ENCODE measurements at places on chromosomes 16 and 17.

GRCh38 chr16:12027558-12028287 lies 51.2 kb downstream of the SNX29 start:
- no peak for DNase-seq

DNA sequence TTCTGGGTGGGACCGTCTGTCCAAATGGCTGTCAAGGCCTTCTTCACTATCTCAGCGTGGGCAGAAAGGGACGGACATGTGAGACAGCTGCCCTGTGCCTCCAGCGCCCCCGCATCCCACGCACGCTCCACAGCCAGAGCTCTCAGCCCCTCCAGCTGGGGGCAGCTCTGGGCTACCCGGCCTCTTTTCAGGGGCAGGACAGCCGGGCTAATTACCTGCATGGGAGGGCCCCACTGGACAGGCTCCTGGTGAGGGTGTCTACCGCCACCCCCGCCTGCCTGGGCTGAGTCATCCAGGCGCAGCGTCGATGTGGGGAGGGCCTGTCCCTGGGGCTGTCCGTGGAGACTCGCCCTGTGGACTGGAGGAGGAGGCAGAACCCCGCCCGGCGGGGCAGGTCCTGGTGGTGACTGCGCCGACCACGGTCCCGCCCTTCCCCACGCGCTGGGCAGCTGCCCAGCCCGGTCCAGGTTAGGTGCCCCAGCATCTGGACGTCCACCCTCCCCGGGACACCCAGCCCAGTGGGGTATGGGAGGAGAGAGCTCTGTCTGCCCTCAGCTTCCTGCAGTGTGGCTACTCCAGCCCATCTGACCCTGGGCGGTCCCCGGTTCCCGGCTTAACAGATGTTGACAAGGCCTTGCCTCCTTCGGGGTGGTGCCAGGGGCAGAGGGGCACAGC lies 5.9 kb upstream of the METRNL start:
- no peak for DNase-seq

GRCh38 chr16:69618307-69618706 lies 52.5 kb downstream of the NFAT5 start:
- DNase-seq, result no peak

GRCh38 chr17:33028778-33029177 lies 37.1 kb downstream of the SPACA3 start:
- DNase-seq, result no peak

- no peak for DNase-seq
Measured at GRCh38 chr17:1878419-1879121, 48.8 kb downstream of the RPA1 start.

- DNase-seq, result no peak
Measured at GRCh38 chr17:6641247-6641863, 495 bp downstream of the TXNDC17 start.

GRCh38 chr17:27747462-27748359 lies 52.6 kb downstream of the NOS2 start:
- no peak for DNase-seq

DNA sequence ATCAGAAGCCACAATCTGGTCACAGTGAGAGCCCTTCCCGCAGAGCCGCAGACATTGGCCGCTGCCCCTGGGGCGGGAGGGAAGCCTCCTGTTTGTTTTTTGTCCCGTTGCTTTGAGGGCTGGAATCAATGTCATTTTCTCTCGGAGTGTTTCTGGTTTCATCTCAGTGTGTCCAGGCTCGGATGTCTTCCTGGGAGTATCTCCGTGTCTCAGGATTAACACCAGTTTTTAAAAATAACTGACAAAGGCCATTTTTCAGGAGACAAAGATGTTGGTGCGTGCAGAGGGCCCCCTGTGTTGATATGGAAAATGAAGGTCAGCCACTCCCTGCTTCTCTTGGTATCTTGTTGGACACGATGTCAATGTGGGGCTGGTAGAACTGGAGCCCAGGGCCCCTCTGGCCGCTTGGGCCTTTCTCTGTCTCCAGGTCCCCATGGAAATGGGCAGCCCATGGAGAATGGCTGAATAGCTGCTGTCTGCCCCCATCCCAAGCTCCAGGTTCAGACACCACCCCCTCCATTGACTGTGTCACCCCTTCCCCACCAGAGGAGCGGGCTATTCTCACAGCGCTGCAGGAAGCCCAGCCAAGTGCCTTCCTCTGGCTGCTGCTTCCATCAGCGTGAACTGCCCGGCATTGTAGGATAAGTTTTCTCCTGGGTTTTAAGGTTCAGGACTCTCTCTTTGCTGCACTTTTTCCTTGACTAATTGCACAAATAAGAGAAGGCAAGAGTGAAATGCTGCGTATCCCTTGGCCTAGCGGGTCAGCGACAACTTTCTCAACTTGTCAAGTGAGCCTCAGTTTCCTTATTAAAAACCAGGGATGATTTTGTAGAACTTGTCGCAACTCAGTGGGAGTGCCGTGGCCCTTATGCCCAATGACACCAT lies 72.2 kb upstream of the METTL9 start:
- no peak for DNase-seq

GRCh38 chr17:10178506-10178991 lies 19.9 kb downstream of the GAS7 start:
- no peak for DNase-seq

DNA sequence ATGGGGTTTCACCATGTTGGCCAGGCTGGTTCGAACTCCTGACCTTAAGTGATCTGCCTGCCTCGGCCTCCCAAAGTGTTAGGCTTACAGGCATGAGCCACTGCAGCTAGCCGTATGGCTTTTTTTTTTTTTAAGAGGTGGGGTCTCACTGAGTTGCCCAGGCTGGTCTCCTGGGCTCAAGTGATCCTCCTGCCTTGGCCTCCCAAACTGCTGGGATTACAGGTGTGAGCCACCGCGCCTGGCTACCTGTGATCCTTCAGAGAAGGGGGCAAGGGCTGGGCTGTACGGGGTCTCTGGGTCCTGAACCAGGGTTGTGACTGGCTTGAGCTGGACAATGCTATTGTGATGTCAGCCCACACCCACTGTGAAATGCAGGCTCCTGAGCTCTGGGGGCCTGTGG lies at the start of gene RNF151:
Gene RNF151 (plus strand): TSS at position 397 of the 400 bp plus-strand sequence. CDS start 26 bp downstream, outside the sequence.
- no peak for DNase-seq

- DNase-seq, result no peak
Measured at GRCh38 chr16:82603784-82604411, 22.9 kb upstream of the CDH13 start.

DNA sequence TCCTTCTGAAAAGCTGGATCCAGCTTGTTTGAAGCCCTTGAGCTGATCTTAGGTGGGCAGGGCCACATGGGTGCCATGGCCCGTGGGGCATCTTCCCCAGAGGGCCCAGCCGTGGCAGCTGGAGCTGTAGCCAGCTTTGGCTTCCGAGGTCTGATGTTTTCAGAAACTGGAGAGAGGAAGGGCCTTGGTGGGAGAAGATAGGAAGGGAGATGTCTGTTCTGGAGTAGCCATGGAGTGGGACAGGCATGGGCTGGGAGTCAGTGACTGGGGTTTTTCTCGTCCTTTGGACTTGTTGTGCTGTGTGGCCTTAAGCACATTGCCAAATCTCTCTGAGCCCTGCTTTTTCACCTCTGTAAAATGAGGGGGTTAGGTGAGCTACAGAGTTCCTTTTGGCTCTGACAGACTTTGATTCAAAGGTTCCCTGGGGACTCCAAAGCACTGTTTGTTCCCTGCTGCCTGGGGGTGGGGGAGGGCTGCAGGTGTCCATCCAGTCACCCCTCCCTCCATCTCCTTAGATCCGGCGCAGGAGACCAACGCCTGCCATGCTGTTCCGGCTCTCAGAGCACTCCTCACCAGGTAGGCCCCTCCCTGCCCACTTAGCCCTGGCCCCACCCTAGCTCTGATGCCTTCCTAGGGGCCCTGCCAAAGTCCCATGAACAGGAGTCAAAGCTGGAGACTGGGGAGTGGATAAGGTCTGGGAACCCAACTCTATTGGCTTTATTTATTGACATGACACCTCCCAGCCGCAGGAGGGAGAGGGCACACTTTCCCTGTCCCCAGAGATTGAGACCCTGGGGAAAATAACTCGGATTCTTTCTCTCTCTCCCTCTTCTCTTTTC lies 2.1 kb downstream of the PPP1R1B start:
- DNase-seq, result no peak

- no peak for DNase-seq
Measured at GRCh38 chr16:49282690-49283375, 1.2 kb upstream of the CBLN1 start.

GRCh38 chr16:35735403-35736251 lies 2276.2 kb downstream of the TP53TG3F start:
- no peak for DNase-seq

GRCh38 chr16:65671071-65671470 lies 549.2 kb upstream of the CDH11 start:
- no peak for DNase-seq

GRCh38 chr17:78997881-78998280 lies 11.7 kb downstream of the CANT1 start:
- DNase-seq, result no peak

- DNase-seq, result no peak
Measured at GRCh38 chr16:8656376-8656775, 18.0 kb upstream of the ABAT start.

DNA sequence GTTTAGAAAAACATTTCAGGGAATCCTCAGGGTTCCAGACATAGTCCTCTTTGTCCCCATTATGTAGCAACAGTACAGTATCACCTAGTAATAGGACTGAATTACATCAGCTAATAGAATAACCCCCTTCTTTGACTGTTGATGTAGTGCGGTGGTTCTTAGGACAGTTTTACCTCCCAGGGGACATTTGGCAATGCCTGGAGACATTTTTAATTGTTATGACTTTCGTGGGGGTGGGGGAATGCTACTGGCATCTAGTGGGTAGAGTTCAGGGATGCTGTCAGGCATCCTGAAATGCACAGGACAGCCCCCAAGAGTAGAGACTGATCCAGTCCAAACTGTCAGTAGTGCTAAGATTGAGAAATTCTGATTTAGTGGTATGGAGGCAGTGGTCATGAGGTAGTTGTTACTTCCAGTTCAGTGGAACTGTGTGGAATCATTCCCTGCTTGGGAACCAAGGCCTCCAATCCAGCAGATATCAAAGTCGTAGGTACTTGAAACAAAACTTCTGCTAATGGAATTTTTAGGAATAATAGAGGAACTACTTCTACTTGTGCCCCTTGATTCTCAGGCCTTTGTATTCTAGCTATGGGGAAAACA lies 20.3 kb downstream of the NF1 start:
- no peak for DNase-seq

- DNase-seq, result no peak
Measured at GRCh38 chr16:8645831-8646230, 24.3 kb downstream of the METTL22 start.

DNA sequence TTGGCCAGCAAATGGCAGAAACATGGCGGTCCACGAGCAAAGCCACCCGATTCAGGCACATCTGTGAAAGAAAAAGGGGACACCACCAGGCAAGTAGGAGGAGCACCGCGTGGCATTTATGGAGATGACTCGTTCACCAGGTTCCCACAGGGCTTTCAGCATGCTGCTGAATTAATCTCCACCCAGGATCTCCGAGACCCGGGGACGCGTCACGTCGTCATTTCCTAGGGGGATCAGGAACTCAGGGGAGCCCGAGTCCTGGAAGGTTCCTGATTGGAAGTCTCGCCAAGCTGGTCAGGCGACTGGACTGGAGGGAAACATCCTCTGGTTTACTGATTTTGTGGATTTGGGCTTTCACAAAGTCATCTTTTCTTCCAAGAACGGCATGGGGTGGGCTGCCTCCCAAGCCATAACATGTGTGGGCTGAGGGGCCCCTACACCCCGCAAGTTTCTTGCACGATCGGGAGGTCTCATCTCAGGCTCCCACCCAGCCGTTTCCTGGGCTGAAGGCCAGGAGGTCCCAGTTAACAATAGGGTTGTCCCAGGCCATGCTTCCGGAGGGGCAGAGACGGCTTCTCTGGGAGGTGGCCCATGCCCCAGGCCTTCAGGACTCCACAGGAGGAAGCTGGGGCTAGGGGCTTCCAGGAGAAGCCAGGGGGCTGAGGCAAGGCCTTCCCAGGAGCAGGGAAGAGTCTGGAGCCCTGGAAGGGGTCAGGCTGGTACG lies 645 bp downstream of the DNAH17 start:
- DNase-seq, result no peak

GRCh38 chr16:79801646-79802045 lies 201.1 kb upstream of the MAF start:
- no peak for DNase-seq

DNA sequence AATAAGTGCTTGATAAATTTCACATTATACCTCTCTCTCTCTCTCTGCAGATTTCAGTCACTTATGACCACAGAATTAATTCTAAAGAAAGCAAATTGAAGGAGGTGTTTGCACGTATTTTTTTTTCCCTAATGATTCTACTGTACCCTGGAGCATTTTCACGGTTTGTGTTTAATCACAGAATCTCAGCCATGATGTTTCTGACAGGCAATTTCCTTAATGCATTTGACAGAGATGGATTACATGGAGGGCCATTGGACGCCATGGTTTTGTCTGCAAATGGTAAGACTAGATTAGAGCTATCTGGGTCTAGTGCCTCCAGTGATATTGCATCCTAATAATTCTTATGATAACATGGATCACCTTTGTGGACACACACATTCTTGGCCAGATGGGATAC lies 147.5 kb upstream of the RBFOX1 start:
- no peak for DNase-seq

DNA sequence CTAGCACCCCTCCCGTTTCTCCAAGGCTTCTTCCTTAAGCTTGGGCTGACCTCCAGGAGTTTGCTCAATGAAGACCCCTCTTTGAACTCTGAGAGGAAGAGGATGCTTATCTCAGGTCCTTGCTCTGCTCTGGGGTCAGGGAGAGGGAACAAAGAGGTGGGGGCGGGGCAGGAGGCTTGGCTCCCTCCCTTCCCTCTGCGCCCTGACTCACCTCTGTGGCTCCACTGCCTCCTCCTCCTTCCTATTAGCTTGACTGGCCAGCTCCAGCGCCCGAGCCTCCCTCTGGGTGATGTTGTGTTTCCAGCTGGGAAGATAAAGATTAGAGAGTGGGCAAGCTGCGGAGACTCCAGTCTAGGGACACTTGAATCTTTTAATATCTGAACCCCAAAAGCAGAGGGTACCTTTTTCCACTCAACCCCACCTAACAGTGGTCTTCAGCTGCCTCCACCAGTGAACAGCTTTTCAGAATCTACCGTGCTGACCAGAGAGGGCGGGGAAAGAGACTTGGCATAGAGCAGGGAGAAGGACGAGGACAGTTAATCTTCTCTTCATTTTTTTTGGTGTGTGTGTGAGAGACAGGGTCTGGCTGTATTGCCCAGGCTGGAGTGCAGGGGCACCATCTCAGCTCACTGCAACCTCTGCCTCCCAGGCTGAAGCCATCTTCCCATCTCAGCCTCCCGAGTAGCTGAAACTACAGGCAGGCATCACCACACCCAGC lies 6.7 kb downstream of the GIP start:
- DNase-seq, result no peak

DNA sequence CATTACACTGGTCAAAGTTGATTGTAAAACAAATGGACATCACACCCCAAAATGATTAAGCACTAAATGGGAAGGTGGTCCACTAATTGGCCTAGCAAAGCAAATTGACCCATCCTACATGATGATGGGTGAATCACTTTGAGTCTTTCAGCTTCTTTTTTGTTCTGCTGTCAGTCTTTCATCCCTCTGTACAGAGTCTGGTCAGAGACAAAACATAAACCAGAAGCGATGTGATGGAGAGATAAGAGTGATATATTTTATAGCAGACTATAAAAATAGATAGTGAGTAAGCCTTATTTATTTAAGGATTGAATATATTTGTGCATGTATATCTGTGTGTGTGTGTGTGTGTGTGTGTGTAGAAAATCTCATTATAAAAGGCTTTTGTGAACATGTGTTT lies 618.4 kb upstream of the SOX9 start:
- no peak for DNase-seq

GRCh38 chr17:49814781-49815529 lies 26.5 kb downstream of the KAT7 start:
- no peak for DNase-seq

GRCh38 chr17:41013606-41014005 lies 4.7 kb upstream of the KRTAP3-1 start:
- no peak for DNase-seq
